Subcutaneous preadipocyte (primary cell): ENCODE measurements at places on chromosomes 3 and 15. TPM values are rescaled to one million over a fixed set of nuclear protein-coding genes. Genes with fewer than 3 reads are reported as not detected.

Gene IL20RB
- total RNA-seq: 1.8 and 3.1 TPM in 2 replicates

Gene NISCH
- 48.1 and 53.4 TPM in 2 replicates for total RNA-seq

Gene LDHAL6B
- total RNA-seq: not detected in 2 replicates

Gene PPM1M
- 10.9 and 17.6 TPM in 2 replicates for total RNA-seq

Gene NOX5
- 0.20 and 0.37 TPM in 2 replicates for total RNA-seq

Gene KLF15
- 2.0 and 4.4 TPM in 2 replicates for total RNA-seq

Gene CCDC39
- total RNA-seq: under 0.01 TPM in 1 of 2 replicates, not detected in the other

Gene HMG20A
- 26.8 and 31.6 TPM in 2 replicates for total RNA-seq
